ENCODE measurements at places on chromosomes 1 and 21.

DNA sequence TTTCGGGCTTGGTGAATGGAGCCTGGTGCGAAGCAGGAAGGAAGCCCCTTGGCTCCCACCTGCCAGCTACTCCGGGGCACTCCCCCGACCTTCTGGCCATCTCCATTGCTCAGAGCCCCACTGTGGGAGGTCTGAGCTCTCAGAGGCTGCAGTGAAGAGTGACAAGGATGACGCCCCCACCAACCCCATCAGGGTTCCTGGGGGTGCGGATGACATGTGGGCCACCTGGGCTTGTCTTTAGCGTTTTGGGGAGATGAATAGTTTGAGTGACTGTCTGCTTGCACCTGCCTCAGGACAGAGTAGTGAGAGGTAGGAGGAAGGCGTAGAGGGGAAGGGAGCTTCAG is 43.2 kb upstream of the LBR start:
- no peak for DNase-seq

GRCh38 chr1:78721136-78721535 is 71.5 kb downstream of the IFI44 start:
- DNase-seq = no peak

- no peak for DNase-seq
Observed at GRCh38 chr1:28965271-28965870, 51.0 kb downstream of the EPB41 start.

DNA sequence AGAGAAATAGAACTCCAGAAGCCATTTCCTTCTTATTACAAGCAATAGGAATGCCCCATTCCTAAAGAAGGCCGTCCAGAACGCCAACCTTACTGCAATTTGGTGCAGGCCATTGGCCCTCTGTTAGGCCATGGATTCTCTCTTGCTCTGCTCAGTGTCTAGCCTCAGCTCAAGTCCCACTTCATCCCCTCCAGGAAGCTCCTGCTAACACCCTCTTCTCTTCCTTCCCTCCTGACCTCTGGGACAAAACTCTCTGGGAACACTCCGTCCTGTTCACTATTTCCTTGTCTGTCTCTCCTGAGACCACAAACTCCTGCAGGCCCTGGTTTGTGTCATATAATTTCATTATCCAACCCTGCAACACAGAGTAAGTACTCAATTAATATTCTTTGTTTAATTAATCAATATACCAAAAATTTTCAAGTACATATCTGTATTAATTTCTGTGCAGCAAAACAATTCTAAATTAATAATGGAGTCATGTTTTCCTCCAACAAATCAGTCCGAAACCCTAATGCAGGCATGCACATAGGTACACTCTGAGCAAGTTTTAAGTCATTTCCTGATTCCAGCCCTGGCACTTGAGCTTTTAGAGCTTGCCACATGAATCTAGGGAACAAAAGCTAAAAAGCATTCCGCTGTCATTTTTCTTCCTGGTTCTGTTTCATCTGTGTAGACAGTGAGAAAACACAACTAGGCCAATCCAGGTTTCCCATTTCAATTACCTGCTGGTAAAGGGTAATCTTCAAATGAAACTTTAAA is 245.3 kb downstream of the SETD4 start:
- no peak for DNase-seq

GRCh38 chr1:9033363-9033762 is 7.1 kb upstream of the SLC2A7 start:
- no peak for DNase-seq

DNA sequence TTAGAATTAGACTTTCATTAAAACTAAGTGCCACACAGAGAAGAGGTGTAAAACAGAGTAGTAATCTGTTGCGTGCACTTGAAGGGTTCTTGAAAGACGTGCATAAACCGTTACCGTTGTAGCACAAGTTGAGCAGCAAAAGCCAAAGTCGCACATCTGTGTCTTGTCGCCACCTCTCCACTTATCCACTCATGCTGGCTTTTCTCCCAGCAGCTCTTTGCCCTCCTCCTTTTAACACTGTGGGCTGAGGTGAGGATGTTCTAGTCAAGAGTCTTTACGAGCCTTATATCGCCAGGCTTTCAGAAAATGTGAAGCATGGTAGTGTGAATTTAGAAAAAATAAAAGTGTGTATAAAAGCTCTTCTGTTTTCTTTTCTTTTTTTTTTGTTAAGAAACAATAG is 48.0 kb downstream of the NR5A2 start:
- DNase-seq = no peak

DNA sequence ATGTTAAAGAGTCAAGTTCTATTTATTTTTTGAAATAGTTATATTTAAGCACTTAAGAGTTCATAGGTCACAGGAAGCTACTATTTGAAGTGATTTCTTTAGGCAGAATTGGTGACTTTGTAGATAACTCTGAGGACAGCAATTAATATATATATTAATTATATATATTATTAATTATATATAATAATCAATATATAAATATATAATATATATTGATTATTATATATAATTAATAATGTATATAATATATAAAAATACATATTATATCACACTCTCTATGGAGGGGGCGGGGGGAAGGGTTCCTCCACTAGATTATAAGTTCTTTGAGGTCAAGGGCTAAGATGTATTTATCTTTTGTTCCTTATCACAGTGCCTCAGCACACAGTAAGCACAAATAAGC is 308.6 kb downstream of the KCTD3 start:
- no peak for DNase-seq

- DNase-seq = no peak
Observed at GRCh38 chr21:38487901-38488639, 10.2 kb downstream of the ERG start.

GRCh38 chr21:44880405-44881197 is 7.1 kb upstream of the PTTG1IP start:
- DNase-seq = no peak

- no peak for DNase-seq
Observed at GRCh38 chr1:153688736-153689328, 10.3 kb downstream of the NPR1 start.

- DNase-seq = no peak
Observed at GRCh38 chr1:57269630-57270225, 154.1 kb downstream of the DAB1 start.

- DNase-seq = no peak
Observed at GRCh38 chr1:223659711-223660110, 5.8 kb downstream of the CAPN8 start.

DNA sequence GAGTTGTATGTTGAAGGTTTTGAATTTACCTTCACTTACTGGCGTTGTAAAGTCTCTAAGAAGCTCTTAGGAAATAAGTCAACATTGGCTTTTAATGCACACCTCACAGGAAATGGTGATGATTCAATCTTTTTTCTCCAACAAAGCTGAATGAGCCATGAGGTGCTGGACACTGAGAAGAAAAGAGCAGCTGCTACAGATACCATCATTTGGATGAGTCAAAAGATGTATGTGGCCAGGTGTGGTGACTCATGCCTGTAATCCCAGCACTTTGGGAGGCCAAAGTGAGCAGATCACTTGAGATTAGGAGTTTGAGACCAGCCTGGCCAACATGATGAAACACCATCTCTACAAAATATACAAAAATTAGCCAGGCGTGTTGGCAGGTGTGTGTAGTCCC is 3.3 kb upstream of the IL23R start:
- DNase-seq = no peak

DNA sequence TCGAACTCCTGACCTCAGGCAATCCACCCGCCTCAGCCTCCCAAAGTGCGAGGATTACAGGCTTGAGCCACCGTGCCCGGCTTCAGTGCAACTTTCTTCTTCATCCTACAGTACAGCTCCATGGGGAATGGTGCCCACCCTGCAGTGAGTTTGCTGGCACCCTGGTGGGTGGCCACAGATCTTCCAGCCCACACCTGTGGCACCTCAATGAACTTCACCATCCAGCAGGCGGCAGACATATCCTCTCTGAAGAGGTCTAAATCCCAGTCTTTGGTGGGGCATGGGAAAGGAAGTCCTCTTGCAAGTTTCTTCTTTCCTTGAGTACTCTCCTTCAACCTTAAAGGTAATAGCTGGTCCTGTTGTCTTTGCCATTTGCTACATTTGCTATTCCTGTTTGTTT is 18.1 kb upstream of the ZBTB8A start:
- DNase-seq = no peak
